Activated naive CD4-positive, alpha-beta T cell treated with anti-CD3 and anti-CD28 coated beads, Interleukin-2, amount 10 ng/mL, durations not matched to agents 7 days and 5 days (primary cell): ENCODE measurements at places on chromosomes 3 and 15.

DNA sequence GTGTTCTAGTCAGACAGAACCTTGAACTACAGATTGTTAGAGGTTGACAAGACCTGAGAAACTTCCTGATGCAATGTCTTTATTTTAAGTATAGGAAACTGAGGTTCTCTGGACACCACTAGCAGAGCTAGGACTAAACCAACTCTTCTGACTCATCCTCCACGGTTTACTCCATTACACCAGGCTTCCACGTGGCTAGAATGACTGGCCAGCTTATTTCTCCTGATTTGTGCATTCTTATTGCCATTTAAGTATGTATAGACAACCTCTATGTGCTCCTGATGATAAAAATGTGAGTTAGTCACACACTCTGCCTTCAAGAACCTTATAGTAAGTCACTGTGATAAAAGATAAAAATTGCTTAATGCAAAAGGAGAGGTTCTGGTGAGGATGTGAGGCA, 182.7 kb downstream of the MEX3B start:
- no peak for DNase-seq

- DNase-seq, result no peak
Measured at GRCh38 chr3:197525706-197526105, 30.1 kb downstream of the BDH1 start.

DNA sequence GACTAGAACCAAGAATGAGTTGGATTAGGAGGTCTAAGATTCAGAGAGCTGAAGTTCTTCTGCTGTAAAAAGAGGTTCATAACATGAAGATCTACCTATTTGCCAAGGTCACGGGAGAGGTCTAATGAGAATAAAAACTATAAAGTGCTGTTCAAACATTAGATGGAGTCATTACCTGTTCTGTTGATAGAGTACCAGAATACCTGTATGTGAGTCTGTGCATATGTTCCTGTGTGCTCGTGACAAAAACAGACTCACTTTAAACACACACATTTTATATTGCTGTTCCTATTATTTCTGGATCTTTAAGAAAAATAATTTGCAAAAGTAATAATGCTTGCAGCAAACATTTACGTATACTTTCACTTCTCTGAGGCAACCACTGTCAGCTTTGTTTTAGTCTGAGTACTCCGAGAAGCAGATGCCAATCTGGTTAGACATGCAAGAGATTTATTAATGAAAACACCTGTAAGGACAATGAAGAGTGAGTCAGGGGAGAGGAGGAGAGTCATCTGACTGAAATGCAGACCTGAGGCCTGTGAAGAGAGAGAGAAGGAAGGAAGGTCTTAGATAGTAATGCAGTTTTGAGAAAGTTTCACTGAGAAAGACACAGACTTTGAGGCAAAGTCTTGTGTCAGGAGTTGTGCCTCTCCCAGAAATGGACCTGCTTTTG, 221.2 kb downstream of the SQOR start:
- DNase-seq, result no peak

- DNase-seq, result no peak
Measured at GRCh38 chr3:3745693-3746092, 53.5 kb upstream of the LRRN1 start.

- no peak for DNase-seq
Measured at GRCh38 chr3:165820671-165821123, 16.5 kb downstream of the BCHE start.

GRCh38 chr3:54827776-54828175, 100.1 kb downstream of the LRTM1 start:
- no peak for DNase-seq

DNA sequence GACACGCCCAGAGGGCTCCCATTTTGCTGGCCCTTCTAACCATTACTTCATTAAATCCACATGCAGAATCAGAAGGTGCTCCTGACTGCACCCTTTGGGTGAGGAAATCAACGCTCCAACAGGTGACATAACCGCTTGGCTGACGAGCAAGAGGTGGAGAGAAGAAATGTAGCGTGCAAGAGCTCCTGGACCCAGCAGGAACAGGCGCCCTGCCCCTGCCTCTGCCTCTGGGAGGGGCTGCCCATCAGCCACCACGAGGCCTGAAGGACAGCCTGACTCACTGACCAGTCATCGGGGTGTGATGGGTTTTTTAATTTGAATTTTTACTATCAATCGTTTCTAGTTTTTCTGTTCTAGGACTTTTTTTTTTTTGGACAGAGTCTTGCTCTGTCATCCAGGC, 218.2 kb downstream of the ADAMTS17 start:
- no peak for DNase-seq

DNA sequence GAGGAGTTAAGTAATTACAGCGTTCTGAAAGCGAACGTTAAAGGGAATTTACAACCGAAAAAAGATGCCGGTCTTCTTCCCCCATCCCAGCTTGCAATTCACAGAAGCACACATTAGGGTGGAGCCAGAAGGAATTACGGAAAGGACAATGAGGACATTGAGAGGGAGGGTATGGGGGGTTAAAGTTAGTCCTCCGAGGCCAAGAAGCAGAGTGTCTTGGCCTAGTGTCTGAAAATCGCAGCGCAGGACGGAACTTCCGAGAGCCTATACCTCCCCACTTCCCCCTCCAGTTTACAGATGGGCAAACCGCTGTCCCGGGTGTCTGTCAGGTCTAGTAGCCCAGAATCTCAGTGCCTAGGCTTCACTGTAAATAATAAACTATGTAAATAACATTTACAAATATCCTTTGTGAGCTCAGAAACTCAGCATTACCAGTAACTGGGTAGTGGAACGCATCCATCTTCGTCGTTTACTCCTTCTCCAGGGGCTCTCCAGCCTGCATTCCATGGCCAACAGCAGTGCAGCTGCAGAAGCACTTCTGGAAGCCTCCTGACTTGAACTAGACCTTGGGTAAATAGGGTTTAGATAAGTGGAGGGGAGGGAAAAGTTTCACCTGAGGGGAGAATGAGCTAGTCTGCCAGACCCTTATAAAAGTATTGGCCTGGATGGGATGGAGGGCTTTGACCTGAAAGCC, 922 bp downstream of the ADPRH start:
- no peak for DNase-seq

DNA sequence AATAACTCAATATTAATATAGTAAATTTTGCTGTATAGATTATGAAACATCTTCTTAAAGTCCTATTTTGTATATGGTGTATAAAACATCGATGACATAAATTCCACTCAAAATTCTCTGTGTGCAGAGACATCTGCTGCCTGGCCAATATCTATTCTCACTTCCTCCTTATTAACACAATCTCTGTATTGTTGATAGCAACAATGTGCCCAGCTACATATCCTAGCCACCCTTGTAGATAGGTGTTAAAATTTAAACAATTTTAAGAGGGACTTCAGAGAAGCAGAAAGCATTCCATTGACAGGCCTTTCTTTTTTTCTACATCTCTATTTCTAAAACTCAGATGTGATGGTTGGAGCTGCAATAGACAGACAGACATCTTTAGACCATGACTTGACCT, 72.3 kb downstream of the FGF12 start:
- no peak for DNase-seq

- DNase-seq, result no peak
Measured at GRCh38 chr3:62570888-62571287, 197.5 kb upstream of the FEZF2 start.
